ENCODE measurements at places on chromosomes 7 and 10.

DNA sequence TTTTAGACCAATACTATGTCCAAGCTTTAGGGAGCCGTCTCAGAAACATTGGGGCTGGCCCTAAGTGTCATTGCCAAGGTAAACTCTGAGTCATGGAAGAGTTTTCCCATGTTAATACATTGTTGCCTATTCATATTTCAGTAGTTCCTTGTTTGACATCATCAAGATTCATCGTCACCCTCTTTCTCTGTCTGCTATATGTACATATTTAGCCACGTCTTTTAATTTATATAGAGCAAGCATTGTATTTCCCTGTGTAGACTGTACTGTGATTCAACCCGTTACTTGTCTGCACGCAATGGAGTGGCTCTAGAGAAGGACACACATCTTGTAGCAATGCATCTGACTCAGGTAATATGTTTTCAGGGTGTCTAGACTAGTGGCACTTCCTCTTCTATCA lies 217.9 kb upstream of the TPK1 start:
- no peak for DNase-seq

DNA sequence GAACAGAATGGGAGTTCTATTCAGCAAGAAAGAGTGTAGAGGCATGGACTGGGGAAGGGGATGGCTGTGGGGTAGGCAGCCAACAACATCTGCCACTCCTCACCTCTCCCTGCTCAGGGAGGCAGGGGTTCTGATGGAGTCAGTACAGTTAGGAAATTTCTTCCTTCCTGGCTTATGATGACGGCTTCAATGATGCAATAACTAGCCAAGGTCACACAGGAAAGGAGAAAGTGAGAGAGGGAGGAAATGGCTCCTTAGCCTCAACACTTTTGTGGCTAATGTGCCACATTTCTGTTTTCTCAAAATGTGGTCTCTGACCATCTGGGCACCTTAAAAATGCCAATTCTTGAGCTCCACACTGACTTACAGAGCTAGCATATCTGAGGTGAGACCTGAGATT lies 79.3 kb upstream of the PDZD8 start:
- DNase-seq: no peak

- no peak for DNase-seq
These were observed 54.5 kb downstream of the GSDME start for GRCh38 chr7:24702755-24703154.

DNA sequence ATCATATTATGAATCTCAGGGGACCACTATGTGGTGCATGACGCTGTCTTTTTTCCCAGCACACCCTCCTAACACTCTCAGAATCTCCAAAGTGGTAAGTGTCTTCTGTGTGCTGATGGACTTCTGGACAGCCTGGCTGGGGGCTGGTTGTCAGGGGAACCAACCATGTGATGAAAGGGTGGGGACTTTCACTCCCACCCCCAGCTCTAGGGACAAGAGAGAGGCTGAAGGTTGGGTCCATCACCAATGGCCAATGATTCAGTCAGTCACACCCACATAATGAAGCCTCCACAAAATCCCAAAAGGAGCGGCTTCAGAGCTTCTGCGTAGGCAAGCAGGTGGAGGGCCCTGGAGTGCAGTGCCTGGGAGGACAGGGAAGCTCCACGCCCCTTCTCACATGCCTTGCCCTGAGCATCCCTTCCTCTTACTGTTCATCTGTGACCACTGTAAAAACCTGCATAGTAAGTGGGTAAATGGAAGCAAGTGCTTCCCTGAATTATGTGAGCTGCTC lies 44.6 kb downstream of the RASGEF1A start:
- no peak for DNase-seq

DNA sequence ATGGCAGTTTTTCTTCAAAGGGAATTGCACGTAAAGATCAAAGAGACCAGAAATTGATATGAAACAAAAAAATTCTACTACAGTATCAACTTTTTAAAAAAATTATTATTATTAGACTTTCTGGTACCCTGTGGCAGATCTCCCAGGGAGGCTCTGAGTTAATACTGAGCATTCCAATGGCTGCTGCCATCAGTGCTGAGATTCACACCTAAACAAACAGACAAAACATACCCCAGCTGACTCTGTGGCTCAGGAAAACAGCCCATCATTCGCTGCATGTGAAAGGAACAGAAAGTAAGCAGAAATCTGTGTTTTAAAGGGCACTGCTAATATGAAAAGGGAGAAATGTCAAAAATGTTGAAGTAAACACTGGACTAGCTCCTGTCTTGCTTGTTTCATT lies 118.4 kb downstream of the GRM3 start:
- DNase-seq: no peak

DNA sequence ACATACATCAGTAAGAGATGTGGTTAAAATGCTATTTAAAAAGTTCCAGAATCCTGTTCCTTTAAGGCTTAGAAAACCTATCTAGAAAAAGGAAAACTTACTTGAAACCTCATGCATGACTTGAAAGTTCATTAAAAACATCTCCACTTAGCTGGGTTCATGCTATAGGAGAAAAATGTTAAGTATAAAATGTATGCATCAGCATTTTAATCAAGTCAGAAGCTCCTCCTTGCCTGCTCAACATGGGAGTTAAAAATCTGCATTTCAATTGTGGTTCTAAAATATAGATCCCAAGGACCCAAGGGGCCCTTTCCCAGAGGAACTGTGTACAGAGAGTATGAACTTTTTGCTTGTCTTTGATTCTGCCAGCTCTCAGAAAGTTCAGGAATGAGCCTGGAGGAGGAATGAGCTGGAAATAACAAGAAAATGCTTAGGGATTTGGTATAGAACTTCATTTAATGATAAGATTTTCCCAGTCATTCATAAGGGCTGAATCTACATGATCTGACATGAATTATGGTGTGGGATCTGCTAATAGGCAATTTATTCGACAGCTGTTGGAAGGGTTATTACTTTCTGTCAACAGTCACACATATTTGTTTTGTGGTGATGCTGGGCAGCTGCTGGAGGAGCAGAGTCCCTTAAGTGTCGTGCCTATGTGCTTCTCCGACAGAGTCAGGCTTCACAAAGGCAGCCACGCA lies 85.6 kb upstream of the MTPN start:
- no peak for DNase-seq

- no peak for DNase-seq
These were observed 102.8 kb downstream of the RTKN2 start for GRCh38 chr10:62165803-62166202.

GRCh38 chr7:85023916-85024315 lies 162.9 kb downstream of the SEMA3D start:
- no peak for DNase-seq

GRCh38 chr10:123761666-123762230 lies 95.6 kb downstream of the GPR26 start:
- no peak for DNase-seq

GRCh38 chr10:48958598-48959190 lies 19.1 kb upstream of the LRRC18 start:
- DNase-seq: no peak

DNA sequence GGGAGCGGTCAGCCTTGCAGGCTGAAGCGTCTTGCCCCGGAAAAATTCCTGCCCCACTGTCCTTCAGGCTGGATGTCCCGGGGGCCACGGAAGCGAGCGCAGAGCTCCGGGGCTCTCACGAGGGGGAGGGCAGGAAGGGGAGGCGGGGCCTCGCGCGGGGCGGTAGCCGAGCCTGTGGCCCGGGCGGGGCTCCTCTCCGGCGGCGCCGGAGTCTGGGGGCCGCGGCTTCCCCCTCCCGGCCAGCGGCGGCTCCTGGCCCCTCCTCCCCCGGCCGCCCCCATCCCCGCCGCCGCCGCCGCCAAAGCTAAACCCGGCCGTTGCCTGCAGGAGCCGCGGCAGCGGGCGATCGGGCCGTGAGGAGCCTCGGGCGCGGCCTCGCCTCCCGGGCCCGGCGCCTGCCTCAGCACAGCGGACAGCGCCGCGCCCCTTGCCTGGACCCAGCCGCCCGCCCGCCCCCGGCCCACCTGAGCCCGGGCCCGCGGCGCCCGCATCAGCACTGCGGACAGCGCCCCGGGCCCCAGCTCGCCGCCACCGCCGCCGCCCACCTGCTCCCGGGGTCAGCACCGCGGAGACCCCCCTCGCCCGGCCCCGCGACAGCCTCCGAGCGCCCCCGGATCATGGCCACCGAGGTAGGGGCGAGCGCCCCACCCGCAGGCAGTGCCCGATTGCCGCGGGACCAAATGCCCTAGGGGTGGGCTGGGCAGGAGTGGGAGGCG lies at the start of gene GOLGA7B:
GOLGA7B (plus strand) TSS at position 157 of the 716 bp plus-strand sequence; CDS start at position 618, 461 bp downstream.
- DNase-seq: peak; percentile 24

DNA sequence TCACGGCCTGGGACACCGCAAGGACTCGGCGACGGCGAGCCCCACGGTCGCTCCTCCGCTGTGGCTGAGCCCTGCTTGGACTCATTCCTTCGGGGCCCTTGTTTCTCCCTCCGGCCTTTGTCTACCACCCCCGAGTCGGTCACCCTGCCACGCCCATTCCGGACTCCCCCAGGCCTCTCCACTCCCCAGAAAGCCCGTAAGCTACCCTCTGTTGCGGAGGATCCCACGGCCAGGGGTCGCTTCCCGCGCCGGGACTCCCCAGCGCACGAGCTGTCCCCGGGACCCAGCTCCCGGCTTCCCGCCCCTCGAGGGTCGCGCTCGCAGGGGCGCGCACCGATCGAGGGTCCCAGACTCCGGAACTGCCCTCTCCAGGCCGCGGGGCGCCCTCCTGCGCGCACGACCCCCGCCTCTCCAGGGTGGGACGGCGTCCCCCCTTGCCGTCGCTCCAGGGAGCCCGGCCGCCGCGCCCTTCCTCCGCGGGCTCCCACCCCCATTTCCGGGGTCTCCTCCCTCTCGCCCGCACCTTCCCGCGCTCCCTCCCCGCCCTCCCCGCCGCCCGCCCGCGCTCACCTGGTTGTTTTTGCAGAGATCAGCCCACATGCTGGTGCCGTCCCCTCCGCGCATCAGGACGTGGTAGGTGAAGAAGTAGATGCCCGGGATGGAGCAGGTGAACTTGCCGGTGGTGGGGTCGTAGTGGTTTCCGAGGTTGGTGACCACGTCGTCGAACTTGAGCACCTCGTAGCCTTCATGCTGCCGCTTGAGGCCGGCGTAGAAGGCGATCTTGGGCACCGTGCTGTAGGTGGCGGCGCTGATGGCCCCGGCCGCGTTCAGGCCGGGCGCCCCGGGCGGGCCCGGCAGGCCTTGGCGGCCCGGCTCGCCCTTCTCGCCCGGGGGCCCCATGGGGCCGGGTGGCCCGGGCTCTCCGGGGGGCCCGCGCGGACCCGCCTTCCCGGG lies 1.5 kb downstream of the C1QL3 start:
- DNase-seq: no peak

DNA sequence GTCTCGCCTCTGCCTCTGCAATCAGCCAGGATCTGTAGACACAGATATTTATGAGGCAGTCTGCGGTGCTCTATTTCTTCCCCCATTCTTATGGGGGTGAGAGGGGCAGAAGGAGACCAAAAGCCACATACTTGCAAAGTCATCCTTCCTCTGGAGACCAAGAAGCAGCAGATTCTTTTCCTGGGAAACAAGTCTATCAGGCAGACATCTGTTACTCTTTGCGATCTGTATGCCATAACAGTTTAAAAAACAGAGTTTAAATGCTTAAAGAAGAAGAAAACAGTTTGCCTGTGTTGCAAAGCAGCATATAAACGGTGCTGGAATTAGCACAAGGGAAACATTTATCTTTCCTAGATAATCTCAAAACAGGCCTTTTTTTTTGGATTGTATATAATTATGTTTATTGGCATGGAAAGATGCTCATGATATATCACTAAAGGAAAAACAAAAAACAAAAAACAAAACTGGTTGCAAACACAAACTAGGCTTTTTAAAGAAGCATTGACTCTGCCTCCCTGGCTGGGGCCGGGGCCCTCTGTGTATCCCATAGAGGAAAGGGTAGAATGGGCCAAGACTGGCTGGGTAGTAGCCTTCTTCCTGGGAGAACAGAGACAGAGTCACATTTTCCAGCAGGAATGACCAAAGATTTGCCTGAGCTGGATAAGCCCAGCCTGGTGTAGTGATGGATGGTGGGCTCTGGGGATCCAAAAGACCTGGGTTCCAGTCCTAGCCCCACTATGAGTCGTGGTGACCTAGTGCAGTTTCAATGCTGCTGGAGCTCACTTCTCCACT lies 50.4 kb downstream of the RGS10 start:
- DNase-seq: no peak

- no peak for DNase-seq
These were observed 64.8 kb upstream of the GHITM start for GRCh38 chr10:84074521-84074920.

- DNase-seq: no peak
These were observed 81.1 kb downstream of the ZMIZ1 start for GRCh38 chr10:79149662-79150443.

GRCh38 chr10:16297642-16298041 lies 139.2 kb upstream of the PTER start:
- no peak for DNase-seq

All from stimulated activated CD8-positive, alpha-beta memory T cell treated with anti-CD3 and anti-CD28 coated beads, Interleukin-2, amount 100 ng/mL, for 1 hour (primary cell).